ENCODE measurements at places on chromosomes 5 and 9.

DNA sequence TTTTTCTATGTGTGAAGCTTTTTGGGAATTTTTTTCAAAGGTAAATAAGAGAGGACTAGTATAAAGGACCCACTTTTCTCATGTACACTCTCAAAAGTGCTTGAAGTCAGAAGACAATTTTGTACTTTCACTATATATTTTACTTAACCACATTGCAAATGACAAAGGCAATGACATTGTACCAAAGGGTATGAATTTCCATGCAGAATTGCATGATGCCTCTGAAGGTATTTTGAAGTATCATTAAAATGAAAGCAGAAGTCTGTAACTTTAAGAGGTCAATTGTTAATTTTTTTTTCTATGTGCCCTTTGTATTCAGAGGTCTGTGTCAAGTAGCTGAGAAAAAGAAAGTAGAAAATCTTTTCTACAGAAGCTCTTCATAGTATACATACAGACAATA lies 84.7 kb downstream of the ST8SIA4 start:
- no peak for DNase-seq

DNA sequence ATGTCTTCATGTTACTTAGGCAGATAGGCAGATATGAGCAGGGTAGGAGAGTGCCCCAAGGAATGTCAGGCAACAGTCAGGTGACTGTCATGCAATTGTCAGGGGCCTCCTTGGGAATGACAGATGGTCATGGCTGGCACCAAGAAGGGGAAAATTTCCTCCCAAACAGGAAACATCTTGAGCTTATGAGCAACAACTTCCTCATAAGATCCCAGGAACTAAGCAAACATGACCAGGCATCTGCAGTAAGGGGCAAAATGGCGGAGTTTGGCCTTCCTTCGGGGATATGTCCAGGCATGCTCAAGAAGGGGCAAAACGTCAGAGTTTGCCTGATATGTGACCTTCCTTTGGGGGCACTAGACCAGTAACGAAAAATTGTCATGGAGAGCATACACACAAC lies 591.8 kb downstream of the PDE4D start:
- no peak for DNase-seq

DNA sequence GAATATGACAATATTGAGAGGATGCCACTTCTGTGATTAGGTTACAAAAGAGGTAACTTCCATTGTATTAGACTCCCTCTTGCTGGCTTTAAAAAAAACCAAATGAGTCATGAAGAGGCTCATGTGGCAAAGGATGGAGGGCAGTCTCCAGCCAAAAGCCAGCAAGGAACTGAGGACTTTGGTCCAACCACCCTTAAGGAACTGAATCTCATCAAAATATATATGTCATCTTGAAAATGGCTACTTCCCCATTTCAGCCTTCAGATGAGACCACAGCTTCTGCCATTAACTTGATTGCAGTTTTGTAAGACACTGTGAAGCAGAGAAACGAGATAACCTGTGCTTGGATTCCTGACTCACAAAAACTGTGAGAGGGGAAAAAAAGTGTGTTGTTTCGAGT lies 15.5 kb upstream of the TRIM32 start:
- DNase-seq: no peak

DNA sequence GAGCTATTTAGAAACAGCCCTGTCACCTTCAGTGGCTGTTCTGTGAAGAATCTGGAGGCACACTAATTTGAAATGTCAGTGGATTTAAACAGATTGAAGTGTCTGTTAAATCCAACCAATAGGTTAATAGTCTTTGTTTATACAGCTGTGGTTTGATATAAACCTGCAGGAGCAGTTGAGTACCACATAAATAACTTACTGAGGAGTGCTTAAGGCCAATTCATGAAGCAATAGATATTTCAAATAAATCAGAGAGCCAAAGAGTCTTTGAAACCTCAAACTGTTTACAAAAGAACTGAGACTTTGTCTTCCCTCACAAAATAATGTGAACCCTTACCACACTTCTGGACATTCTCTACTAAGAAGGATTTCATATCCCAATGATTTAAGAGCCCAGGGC lies 111.9 kb downstream of the FEM1C start:
- peak; percentile 38 for DNase-seq

- no peak for DNase-seq
These were observed 52.4 kb upstream of the LIFR start for GRCh38 chr5:38608874-38609273.

DNA sequence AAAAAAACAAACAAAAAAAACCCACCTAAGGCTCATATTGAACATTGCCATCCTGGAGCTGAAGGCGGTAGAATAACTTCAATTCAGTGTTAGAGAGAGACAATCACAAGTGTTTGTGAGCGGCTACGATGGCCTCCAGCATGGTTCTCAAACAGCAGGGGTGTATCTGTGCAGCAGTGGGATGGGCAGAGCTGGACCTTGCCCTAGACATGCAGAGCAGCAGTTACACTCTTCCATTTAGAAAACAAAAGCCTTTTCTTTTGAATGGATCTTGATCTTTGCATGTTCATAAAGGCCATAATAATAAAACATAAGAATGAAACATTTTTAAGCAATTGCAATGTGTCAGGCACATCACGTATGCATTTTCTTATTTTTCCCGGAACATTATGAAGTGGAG lies 50.3 kb downstream of the ARHGAP26 start:
- no peak for DNase-seq

- DNase-seq: no peak
These were observed 757.5 kb upstream of the CTNND2 start for GRCh38 chr5:12661617-12662370.

DNA sequence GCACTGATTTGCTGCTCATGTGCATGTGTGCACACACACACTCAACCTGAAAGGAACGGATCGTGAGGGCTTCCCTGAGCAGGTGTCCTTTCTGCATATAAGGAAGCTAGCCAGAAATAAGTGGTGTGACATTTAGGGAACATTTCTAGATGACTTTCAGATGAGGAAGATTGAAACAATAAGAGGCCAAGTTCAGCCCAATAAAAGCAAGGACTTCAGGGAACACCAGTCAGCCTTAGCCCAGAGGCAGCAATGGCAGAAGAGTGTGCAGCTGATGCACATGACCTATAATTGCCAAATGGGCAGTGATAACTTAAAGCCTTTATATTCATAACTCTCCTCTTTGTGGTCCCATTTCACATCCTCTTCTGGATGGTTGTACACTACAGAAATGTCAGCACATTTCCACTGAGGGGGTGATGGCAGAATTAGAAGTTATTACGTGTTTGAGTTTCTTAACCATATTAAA lies 255.5 kb downstream of the TRIM32 start:
- no peak for DNase-seq

GRCh38 chr9:37215830-37216229 lies 95.5 kb downstream of the ZCCHC7 start:
- DNase-seq: no peak

DNA sequence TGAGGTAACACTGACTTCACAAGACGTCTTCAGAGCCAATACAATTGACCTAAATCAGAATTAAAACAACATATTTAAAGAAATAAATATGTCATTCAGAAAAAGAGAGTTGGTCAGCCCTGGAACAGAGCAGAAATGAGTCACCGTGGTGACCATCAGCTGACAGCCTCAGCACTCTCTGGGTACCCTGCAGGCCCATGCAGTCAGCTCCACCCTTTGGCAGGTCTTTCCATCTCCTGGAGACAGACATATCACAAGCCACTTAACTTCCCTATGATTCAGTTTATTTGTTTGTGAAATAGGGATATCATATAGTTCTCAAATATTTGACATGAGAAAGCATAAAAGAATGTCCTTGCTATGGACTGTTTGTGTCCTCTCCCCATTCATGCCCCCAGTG lies 151.6 kb upstream of the MEF2C start:
- no peak for DNase-seq

GRCh38 chr5:116658141-116658540 lies 83.5 kb upstream of the SEMA6A start:
- DNase-seq: no peak

DNA sequence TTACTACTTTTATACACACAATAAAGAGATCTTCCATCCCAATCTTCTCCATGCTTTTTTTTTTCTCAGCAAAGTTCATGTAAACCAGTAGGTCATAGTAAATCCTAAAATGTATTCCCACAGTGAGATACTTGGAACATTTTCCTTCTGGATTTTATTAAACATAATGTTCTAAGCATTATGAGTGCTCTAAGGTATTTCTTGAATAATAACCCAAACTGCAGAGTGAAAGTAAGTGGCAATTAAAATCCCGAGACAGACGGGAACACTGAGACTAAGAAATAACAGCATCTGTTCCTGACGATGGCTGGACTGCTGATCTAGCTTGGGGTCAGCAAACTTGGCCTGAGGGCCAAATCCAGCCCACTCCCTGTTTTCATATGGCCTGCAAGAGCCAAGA lies 359.8 kb downstream of the ARL15 start:
- no peak for DNase-seq

DNA sequence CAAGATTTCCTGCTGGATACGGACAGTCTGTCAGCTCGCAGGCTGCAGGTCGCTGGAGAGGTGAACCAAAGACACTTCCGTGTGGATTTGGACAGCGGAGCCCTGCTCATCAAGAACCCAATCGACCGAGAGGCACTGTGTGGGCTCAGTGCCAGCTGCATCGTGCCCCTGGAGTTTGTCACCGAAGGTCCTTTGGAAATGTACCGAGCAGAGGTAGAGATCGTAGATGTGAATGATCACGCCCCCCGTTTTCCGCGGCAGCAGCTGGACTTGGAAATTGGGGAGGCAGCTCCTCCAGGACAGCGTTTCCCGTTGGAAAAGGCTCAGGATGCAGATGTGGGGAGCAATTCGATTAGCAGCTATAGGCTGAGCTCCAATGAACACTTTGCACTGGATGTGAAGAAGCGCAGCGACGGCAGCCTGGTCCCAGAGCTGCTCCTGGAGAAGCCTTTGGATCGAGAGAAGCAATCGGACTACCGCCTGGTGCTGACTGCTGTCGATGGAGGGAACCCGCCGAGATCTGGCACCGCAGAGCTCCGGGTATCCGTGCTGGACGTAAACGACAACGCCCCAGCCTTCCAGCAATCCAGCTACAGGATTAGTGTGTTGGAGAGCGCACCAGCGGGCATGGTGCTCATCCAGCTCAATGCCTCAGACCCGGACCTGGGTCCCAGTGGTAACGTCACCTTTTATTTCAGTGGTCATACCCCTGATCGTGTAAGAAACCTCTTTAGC lies 658 bp downstream of the PCDHGC4 start:
- no peak for DNase-seq

DNA sequence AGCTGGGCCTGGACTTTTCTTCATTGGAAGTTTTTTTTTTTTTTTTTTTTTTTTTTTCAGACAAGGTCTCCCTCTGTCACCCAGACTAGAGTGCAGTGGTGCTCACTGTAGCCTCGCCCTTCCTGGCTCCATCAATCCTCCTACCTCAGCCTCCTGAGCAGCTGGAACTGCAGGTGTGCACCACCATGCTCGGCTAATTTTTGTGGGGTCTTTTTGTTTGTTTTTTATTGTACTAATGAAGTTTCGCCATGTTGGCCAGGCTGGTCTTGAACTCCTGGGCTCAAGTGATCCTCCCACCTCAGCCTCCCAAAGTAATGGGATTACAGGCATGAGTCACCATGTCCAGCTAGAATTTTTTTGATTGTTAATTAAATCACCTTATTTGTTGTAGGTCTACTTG lies 3.6 kb downstream of the DNAJC18 start:
- no peak for DNase-seq

DNA sequence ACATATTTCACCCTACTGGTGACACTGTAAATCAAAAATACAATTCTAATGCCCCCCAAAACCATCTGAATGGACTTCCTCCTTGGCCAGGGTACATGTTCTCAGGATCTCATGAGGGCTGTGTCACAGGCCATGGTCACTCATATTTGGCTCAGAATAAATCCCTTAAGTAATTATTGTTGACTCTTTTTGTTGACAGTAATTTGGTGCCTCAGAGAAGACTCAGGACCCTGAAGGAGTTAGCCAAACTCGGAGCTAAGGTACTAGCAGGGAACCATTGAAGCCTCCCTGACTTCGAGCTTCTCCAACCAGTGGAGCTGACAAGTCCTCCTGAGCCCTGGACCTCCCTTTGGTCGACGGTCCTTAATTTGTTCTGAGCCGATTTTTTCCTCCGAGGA lies 51.2 kb upstream of the SNAPC3 start:
- DNase-seq: no peak

DNA sequence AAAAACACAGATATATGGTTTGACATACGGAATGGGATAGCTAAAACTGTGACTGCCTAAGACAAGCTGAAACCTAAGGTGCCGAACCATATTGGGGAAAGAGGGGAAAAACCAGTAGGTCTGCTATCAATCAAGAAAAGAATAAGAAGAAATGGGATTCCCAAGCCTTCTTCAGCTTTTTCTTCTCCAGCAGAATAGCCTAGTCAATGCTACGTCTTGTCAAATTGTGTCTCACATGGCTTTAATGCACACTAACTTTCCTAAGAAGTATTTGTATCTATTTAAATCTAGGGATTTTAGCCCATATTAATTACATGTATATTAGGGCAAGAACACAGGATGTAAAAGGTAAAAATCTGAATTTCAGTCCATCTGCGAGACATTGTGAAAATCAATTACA lies 797 bp upstream of the FBXO38 start:
- DNase-seq: no peak

GRCh38 chr9:84136119-84136868 lies 155.7 kb downstream of the RMI1 start:
- no peak for DNase-seq

DNA sequence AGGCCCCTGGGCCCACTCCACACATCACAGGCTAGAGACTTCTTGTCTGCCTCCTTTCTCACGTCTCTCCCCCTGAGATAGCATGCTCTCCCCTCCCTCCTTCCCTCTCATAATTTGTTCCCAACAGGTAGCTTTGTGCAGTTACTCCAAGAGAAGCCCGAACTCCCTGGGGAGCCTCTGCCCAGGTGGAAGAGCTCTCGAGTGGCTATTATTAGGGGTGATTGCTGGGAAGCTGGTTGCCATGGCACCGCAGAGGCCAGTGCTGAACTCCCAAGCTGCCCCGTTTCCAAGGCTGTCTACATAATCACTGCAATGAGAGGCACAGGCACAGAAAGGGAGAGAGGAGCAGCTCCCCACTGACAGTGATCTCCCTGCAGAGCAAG lies 104.7 kb upstream of the GPR151 start:
- peak; percentile 96 for DNase-seq

DNA sequence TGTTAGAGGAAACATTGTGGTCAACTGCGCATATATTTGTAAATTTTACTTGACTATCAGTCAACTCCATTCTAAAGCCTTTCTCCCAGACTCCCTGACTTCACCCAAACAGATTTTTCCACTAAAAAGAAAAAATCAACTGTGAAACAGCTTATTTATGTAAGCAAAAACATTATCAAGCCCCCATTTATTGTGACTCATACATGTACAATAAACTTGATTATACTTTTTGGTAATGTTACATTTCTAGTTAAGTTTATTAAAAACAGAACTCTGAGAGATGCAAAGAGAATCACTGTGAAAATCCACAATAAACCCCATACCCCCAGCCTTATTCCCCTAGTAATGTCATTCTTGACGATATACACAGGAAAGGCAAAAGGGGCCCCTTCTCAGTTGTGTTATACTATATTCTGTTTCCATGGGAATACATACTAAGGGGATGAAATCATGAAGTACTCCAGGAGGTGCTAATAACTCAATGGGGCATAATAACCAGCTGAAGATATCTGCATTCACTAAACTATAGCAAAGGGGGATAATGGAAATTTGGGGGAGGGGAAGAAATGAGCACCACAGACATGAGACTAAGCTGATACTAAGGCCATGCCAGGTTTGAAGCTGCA lies 616.0 kb downstream of the ACTL7B start:
- no peak for DNase-seq

- DNase-seq: no peak
These were observed 89.7 kb upstream of the PARP8 start for GRCh38 chr5:50576686-50577256.

Measured in NCI-H187 treated with DMSO at 0.1 percent for 48 hours (cell line).